ENCODE measurements at places on chromosomes 13 and 19.
A peak's percentile ranks its signal among the peaks of the same experiment; 100 is the strongest.

DNA sequence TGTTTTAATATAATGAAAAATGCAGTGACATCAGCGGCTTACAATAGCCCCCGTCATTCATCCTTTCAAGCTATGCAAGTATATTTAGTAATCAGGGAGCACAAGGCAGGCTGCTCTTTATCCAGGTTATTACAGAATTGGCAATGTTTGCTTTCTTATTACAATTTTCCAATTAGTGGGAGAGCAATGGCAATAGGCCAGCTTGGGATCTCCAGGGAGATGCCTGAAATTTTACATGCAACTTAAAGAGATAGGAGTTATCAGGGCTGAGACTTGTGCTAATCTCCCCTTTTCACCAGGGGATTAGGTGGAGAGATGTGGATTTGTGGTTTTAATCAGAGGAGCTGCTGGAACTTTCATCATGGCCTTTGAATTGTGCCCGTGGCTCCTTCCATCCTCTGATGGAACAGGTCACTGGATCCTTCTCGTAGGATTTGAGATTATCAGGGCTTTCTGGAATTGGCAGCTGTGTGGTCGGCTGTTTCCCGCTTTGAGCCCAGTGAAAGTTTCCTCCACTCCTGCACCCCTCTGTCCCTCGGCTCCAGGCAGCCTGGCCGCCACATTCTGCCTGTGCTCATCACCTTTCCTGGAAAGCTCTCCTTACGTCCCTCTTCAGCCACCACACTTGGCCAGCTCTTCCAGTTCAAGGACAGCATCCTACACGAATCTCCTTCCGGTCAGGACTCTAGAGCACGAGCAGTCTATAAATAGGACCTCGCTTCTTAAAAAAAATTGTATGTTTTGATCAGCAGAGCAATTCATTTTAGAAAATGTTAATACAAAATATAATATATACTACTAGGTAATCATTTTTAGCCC lies 47.0 kb downstream of the CBY2 start:
- no peak for DNase-seq

- DNase-seq = no peak
Measured at GRCh38 chr19:28956961-28957360, 256.0 kb downstream of the UQCRFS1 start.

GRCh38 chr19:32289566-32290210 lies 55.7 kb upstream of the ZNF507 start:
- DNase-seq = no peak

- DNase-seq = no peak
Measured at GRCh38 chr13:42474954-42475353, 99.0 kb upstream of the TNFSF11 start.

- peak; percentile 61 for DNase-seq
Measured at GRCh38 chr13:110713981-110714796, 689 bp downstream of the ING1 start.

DNA sequence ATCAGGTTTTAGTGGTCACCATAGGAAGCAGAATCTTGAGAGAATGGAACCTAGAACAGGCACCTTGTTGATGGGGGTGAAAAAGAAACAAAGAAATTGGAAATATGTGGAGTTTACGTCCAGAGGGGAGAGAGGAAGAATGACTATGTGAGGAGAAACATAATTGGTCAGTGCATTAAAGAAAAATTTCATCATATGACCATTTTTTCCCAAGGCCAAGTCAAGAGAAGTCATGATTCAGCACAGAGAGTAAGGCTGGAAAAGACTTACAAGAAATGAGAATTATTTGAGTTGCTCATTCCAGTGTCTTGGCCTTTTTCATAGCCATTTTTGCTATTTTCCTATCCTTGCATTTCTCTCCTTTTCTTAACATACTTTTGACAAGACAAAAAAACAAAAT lies 421.7 kb downstream of the EFNB2 start:
- no peak for DNase-seq

DNA sequence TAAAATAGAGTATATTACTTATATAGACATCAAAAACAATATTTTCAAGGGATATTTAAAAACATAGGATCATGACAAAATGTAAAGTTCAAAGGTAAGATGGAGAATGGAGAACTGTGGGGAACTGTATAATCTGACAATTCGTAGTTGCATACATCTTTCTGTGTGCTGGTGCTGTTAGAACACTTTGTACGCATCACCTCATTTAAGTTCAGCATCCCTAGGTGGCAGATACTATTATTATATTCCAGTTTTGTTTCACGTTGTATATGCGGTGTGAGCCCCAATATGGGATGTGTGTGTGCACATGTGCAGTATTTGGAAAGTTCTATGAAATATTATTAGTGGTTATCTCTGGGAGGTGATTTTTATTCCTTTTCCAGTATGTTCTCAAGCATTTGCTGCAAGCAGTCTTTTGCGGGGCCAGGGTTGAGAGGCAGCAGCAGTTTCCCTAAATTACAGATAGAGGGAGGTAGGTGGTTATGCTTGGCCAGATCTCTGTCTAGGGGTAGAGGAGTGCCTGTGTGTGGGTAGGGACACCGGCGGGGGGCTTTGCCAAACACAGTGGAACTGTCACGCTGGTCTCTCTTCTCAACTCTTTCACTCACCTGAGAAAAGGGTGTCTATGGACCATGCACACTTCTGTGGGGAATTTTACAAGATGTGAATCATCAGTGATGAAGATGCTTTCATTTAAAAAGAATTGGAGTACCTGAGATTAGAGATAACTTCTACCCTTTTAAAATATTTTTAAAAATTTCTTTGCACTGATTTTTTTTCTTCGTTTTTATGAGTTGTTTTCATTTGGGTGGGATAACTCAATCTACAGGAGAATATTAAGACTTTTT lies 55.6 kb upstream of the ALOX5AP start:
- no peak for DNase-seq

GRCh38 chr13:51843529-51843928 lies 1.4 kb downstream of the TMEM272 start:
- no peak for DNase-seq
